Activated CD8-positive, alpha-beta memory T cell treated with anti-CD3 and anti-CD28 coated beads for 1 hour (primary cell): ENCODE measurements at places on chromosomes 4 and X.

- no peak for DNase-seq
These were observed 64.1 kb downstream of the ALPK1 start for GRCh38 chr4:112361181-112361791.

DNA sequence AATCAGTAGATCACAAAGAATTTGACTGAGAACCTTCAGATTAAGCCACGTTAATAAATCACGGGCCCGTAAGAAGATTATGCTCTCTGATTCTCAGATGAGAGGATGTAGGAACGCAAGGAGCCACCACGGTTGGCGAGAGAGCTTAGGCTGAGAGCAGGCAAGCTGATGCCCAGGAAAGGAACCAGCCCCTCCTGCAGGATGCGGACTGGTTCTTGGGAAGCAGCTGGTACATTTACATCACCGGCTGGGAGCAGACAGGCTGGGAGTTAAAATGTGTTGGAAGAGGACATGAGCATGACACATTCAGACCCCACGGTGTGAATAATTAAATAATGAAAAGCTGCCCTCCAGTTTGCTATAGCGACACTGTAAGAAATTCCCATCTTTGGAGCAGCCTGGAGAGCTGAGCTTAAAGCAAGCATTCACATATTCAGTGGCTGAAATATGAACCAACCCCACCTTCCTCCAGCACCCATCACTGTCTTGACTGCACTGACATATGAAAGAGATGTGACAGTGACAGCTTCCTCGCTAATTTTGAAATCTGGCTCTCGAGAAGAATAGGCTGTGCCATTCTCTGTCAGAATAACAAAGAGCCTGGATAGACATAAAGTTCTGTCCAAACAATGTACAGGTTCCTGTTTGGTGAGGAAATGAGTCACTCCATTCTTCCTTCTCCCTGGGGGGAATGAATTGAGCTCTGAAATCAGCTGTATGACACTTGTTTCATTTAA lies 33.1 kb downstream of the LNX1 start:
- no peak for DNase-seq

DNA sequence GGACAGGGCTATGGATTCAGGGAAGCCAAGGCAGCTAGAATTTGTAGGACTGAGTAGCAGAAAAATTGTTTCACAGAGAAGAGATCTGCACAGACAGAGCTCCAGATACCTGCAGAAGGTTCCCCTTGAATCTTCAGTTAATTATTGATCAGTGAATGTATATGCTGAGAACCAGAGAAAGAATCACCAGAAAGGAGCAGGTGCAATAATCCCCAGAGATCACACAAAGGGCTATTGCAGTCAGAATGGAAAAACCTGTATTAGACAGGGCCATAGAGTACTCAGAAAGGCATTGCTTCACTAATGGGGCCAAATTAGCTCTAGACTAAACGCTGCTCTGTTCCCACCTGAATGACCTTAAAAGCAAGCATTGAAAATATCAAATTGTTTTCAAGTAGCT lies 35.5 kb upstream of the SMAD1 start:
- no peak for DNase-seq

GRCh38 chr4:86354390-86354789 lies 5.5 kb downstream of the MAPK10 start:
- DNase-seq: no peak

DNA sequence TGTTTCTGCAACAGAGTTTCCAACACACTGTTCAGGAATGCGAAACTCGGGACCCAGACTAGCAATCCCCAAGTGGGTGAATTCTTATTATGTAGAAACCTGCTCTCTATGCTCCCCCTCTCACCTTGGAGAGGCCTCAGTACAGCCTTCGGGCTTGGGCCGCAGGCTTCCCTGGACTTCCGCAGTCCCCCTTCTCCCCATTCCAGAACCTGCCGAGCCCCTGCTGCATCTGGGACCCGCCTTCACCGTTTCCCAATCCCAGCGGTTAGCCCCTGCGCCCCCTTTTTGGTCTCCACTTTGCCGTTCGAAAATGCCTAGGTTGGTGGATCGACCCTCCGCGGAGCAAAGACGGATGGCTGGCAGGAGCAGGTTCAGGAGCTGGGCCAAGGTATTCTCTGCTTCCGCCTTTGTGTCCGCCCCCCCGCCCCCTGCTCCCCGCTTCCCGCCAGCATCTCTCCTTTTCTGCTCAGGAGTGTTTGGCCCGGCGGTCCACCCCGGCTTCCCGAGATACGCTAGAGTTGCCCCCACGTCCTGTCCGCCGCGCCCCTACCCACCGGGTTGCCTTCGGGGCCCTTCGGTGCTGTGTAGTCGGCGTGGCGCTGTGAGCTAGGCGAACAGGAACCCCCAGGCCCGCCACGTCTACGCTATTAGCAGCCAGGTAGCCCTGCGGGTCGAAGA lies 11.5 kb downstream of the HAND2 start:
- no peak for DNase-seq

- DNase-seq: no peak
These were observed 70.1 kb downstream of the ATP8A1 start for GRCh38 chr4:42586775-42587174.

DNA sequence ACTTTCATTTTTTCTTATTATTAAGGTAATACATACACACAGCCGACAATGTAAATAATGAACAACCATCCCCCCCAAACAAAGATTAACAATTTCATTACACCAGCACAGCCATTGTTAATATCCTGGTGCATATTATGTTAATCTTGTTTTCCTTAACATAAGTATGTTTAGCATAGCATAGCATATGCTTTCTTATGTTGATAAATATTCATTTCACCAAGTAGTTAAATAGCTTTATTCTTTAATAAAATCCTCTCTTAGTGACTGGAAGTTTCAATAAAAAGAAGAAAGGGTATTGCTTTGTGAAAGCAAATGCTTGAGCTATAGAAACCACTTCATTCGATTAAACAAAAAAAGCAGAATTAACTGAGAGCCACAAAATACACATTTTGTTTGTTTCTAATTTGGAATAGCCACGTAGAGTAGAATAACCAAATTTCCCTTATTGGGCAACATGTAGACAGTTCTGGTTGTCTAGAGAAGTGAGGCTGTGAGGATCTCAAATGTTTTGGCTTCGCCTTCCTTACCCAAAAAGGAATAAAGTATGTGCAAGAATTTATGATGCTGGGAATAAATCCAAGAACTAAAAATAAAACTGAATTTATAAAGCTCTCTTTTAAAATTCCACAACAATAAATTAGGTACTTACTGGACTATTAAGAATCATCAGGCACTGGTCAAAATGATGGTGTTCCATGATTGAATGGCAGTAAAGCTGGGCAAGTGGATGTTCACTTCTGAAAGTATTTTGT lies 118.0 kb downstream of the PDE5A start:
- no peak for DNase-seq

- no peak for DNase-seq
These were observed 80.2 kb downstream of the SH2D1A start for GRCh38 chrX:124426288-124427169.

DNA sequence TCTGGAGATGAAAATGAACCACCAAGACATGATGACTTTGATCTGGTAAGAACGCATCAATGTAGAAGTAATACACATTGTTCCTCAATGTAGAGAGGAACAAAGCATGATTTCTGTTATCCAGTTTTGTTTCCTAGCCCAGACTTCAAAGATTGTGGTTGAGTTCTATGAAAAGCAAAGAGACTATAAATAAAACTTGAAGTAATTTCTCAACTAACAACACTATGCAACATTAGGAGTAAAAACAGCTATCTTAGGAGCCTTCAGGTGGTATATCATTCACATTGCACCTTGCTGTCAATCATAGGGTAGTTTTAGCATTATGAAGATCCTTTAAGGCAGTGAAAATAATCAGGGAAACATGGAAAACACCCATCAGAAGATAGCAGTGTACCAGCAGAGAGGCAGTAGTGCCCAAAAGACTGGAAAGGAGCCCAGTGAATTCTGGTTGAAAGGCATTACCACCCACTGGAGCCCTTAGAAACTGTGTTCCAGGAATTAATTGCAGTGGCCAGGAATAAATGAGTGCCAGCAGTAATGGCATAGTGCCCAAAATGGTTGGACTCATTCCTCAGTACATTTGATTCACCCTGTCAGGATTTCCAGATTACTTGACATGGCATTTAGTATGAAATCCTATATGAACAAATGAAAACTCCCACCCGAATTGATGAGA lies 300.7 kb upstream of the CXXC4 start:
- DNase-seq: no peak

DNA sequence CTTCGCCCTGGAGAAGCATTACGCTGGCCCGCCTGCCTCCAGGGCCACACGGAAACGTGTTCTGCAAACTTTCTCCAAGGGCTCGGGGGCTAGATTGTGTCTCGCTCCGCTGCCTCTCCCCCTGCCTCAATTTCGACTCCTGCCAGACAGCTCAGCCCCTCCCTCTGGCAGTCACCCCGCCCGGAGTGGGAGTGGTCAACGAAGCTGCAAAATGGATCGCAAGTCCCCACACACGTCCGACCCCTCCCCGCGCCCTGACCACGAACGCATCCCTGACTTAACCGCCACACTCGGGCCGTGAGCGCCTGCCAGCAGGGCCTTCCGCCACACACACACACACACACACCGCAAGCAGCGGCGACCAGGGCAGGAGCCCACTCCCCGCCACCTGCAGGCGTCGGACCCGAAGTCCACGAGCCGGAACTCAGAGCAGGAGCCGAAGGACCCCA lies 47.0 kb upstream of the NKAP start:
- no peak for DNase-seq

GRCh38 chr4:18075823-18076433 lies 54.4 kb upstream of the LCORL start:
- DNase-seq: no peak

DNA sequence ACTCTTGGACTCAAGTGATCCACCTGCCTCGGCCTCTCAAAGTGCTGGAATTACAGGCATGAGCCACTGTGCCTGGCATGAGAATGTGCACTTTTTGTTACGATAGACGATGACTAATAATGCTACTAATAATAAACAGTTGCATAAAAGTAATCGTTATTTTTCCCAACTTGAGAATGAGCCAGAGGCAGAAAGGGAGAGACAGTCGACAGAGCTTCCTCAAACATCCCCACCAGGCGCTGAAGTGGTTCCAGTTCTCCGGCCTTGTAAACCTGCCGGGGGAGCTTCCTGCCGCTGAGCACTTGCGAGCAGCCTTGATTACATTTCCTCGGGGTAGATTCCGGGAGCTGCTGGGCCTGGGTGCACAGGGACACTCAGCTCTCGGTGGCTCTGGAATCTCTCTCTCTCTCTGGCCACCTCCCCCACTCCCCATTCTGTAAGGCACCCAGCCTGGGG lies 8.9 kb upstream of the HTRA3 start:
- DNase-seq: no peak

- DNase-seq: no peak
These were observed 8.4 kb upstream of the MSX1 start for GRCh38 chr4:4851081-4851480.

- no peak for DNase-seq
These were observed 425.3 kb downstream of the SPRY1 start for GRCh38 chr4:123821861-123822260.

DNA sequence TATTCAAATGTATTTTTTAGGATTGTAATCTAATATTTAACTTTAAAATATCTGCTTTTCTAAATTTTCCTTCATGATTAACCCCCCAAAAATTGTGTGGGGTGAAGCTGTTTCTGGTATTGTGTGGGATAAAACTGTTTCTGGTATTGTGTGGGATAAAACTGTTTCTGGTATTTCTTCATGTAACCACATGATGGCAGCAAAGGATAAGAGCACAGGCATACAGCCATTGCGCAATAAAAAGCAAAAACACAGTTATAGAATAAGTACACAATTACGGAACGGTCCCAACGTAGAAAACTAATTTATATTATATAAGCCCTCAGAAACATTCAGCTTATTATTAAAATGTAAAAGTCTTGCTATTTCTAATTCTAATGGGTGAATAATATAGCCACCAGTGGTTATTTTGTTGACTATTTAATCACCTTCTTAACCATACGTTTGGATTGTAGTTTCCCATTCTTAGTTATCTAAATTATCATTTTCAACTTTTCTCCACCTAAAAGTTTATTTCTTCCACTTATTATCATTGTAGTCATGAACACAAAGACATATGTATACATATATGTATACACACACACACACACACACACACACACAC lies 333.9 kb upstream of the FSTL5 start:
- no peak for DNase-seq

DNA sequence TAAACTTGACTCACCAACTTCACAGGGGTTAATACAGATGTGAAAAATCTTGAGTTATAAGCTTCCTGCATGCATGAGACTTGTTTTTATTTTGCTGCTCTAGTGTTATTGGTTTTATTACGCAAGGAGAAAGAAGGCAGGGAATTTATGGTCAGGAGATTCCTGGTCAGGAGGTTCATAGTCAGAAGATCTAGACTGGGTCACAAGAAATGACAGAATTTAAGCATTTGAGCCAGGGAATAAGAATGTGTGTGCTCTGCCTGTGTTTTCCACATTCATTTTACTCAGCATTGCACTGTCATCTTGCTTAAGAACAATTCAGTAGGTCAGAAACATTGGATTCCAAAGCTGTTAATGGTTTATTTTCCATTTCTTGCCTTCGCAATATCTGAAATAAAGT lies 2522.1 kb downstream of the ARAP2 start:
- no peak for DNase-seq

GRCh38 chr4:654871-655463 lies 19.1 kb downstream of the ATP5ME start:
- DNase-seq: no peak

DNA sequence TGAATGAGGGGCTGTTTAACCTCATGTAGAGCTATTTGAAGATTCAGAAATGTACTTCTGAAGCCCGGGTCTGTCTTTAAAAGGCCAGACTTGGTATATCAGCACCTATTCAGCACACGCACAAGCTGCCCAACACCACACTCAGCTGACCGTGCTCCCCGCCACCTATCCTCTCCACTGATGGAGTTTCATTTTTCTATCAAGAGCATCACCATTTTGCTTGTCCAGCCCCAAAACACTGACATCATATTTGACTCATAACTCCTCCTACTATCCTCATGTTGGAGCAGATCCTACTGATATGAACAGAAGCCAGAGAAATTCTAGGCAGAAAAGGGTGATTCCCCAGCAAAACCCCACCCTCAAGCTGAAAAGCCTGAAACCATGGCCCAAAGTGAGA lies 100.3 kb downstream of the SORBS2 start:
- DNase-seq: no peak

GRCh38 chr4:180751009-180751408 lies 1492.2 kb upstream of the TENM3 start:
- no peak for DNase-seq
